Nephron progenitor cell (in vitro differentiated cells): ENCODE measurements at places on chromosomes 11 and 22.

DNA sequence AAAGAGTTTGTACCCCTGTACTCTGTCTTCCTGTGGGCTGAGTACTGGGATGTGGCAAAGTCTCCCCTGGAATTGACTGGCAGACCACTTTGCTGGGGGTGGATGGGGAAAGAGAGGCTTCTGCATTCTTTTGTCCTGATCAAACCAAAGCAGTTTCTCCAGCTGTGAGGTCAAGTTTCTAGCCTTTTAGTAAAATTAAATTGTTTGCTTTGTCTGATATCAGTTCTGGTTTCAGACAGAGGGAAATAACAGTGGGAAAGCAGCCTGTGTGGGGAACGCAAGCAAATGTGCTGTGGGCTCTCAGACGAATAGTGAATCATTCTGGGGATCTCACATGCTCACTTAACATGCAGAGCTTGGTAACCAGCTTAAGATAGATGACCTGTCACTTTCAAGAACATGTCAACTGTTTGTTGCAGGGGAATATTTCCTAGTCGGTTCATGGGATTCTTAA is 151.6 kb downstream of the FAT3 start:
- DNase-seq: no peak

- DNase-seq: no peak
Observed at GRCh38 chr11:12840871-12841660, 166.8 kb downstream of the TEAD1 start.

DNA sequence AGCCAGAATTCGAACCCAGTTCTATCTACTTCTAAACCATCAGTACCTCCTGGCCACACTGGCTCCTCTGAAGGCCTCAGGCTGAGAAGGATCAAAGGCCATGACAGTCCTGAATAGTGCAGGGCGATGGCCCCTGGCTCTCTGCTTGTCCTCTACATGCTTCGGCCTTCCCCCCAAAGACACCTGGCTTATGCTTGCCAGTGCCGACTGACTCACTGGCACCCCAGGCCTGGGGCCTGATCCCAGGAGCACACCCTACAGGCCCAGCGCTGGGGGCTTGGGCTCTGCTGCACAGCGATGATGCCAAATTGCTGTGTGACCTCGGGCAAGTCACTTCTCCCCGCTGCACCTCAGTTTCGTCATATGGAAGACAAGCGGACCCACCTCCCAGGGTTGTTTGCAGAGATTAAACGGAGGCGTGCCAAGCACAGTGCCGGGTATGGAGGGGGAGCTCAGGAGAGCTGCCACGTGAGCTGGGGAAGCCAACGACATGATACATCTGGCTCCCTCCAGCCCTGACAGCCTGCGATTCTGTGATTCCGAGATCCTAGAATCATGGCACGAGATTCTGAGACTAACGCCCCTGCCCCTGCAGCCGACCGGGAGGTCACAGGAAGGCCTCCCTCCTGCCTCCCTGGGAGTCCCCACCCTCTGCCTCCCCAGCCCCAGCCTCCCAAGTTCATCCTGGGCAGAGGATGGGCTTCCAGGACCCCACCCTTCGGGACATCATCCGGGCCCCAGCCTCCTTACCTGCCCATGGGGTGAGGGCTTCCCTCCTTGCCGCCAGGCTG is 1.0 kb downstream of the SSTR3 start:
- no peak for DNase-seq

GRCh38 chr11:68691402-68691784 is 7.0 kb downstream of the GAL start:
- no peak for DNase-seq

DNA sequence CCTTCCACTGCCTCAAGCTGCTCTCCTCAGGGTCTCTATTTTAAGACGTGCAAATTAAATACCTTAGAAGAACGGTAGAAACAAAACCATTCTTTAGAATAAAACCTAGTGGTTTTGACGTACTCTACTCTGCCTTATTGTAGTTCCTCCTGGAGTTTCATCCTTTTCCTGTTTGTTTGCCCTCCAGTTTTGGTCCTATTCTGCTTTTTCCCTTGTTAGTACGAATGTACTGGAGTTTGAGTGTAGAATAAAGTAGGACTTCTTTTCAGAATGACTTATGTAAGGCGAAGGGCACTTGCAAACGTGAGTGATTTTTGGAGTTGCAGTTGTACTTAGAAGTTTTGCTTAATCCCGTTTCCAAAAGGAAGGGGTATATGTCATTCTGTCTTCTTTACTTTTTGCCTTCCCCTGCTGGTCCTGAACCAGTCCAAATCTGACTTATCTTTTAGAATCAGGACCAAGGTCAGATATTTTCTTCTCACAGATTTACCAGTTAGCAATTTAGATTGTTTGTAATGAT is 1.4 kb downstream of the SIK2 start:
- DNase-seq: no peak

- DNase-seq: no peak
Observed at GRCh38 chr11:11078344-11079086, 220.7 kb upstream of the ZBED5 start.

DNA sequence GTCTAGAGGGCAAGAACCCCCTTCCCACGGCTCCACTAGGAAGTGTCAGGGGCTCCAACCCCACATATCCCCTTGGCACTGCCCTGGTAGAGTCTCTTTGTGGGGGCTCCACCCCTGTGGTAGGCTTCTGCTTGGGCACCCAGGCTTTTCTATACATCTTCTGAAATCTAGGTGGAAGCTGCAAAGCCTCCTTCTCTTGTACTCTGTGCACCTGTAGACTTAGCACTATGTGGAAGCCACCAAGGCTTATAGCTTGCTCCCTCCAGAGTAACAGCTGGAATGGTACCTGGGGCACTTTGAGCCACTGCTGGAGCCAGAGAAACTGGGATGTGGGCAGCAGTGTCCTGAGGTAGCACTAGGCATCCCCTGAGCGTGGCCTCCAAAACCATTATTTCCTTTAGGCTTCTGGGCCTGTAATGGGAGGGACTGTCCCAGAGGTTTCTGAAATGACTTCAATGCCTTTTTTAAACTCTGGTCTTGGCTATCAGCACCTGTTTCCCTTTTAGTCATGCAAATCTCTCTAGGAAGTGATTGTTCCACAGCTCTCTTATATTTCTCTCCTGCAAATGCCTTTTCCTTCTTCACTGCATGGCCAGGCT is 68.4 kb downstream of the TRAF6 start:
- DNase-seq: no peak
